Temporal lobe (tissue), 4 donors: ENCODE measurements at places on chromosomes 6 and 20. TPM values are rescaled to one million over a fixed set of nuclear protein-coding genes. Genes with fewer than 3 reads are reported as not detected.

The SIRPA gene
- total RNA-seq = 9.3 TPM

The PKHD1 gene
- under 0.01 TPM for total RNA-seq

The OR12D3 gene
- not detected for total RNA-seq

The CCM2L gene
- 2.2 TPM for total RNA-seq

The C20orf141 gene
- not detected for total RNA-seq
